Spinal cord (tissue), 10 donors: ENCODE measurements at places on chromosomes 7 and 10. TPM values are rescaled to one million over a fixed set of nuclear protein-coding genes. Genes with fewer than 3 reads are reported as not detected.

Gene SHOC2
- polyA plus RNA-seq: 41.3 TPM

Gene FIS1
- polyA plus RNA-seq: 211 TPM

Gene FANK1
- polyA plus RNA-seq: 10.9 TPM

Gene MPP7
- 3.5 TPM for polyA plus RNA-seq

Gene PDZD7
- 13.9 TPM for polyA plus RNA-seq

Gene TBX20
- not detected for polyA plus RNA-seq

GRCh38 chr7:94400022-94400421 is 5.3 kb downstream of the COL1A2 start:
- no peak for DNase-seq

GRCh38 chr7:108813251-108814014 is 243.8 kb downstream of the DNAJB9 start:
- no peak for DNase-seq

DNA sequence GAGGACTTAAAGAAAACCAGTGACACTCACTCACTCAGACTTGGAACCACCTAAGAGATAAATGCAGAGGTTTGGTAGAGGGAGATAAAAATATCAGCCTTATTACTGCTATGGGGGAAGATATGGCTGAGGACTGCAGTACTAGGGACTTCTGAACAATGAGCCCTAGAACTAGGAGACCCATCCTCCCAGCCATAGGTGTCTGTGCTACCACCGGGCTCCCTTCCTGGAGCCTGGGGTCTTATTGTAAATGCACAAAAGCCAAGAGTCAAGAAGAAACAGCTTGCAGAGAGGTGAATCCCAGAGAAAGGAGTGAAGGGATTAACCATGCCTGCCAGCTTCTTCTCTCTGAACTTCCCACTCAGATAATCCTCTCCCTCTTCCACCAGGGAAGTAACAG is 108.3 kb upstream of the AKR1E2 start:
- no peak for DNase-seq

- DNase-seq: no peak
Observed at GRCh38 chr7:154649434-154649833, 353.5 kb downstream of the PAXIP1 start.
